ENCODE measurements at places on chromosomes 3 and 15. TPM values are rescaled to one million over a fixed set of nuclear protein-coding genes. Genes with fewer than 3 reads are reported as not detected.

The CYP8B1 gene
- total RNA-seq, result not detected

The P2RY14 gene
- not detected for total RNA-seq

The HRH1 gene
- total RNA-seq, result 11.4 TPM

The CCRL2 gene
- 0.62 TPM for total RNA-seq

The ARGFX gene
- not detected for total RNA-seq

The FAM3D gene
- not detected for total RNA-seq

The GOLGA6L7 gene
- not detected for total RNA-seq
